ENCODE measurements at places on chromosomes 2 and 18.

DNA sequence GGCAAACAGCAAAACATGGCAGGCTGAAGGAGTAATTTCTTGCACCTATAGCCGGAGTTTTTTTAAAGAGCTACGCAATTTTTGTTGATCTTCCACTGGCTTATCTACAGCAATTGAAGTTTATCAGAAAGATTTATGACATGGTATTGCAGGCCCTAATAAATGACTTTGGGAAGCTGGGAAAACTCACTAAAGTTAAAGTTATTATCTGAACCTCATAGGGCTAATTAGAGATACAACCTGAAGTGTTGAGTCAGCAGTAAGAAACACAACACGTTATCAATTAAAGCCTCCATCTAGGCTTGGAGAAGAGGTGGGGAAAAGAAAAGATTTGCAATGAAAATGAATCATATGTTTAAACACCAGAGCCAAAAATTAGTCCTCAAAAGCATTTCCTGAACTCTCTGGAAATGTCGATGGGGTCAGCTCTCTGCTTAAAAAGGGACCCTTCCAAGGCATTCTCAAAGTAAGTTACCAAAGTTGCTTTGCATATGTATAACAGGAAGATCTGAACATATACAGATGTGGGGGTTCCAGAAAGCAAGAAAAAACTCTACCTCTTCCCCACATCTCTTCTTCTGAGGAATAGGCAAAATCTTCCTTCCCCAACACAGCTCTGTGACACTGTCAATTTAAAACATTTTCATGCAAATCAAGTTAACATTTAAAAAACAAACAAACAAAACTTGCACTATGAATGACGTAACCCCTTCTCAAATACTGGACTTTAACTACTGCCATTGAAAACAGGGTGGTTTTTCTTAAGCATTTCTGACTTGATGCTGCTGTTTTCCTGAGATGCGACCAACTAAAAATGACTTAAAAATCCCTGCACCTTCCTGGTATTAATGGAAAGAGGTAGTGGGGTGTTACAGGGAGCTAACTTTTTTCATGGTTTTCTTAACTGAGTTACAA, 915.6 kb downstream of the NRXN1 start:
- DNase-seq: no peak

DNA sequence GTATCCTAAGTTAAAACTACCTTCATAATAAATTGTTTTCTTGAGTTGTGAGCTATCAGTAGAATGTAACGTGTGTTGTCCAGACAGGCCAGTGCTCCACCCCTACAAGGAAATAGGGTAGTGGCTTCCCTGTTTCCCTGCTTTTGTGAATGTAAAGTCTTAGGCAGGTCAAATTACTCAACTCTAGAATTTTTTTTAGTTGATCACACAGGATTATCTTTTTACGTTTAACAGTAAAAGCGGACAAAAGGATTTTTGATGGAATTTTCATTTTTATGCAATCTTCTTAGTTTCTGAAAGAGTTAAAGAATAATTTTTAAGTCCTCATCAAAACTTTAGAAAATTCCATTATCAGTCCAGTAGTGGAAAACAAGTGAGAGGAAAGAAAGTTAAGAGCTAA, 38.2 kb downstream of the GPD2 start:
- DNase-seq: no peak

- no peak for DNase-seq
Observed at GRCh38 chr2:27863146-27863545, 27.0 kb downstream of the RBKS start.

- no peak for DNase-seq
Observed at GRCh38 chr18:55665506-55665905, 77.5 kb upstream of the TCF4 start.

DNA sequence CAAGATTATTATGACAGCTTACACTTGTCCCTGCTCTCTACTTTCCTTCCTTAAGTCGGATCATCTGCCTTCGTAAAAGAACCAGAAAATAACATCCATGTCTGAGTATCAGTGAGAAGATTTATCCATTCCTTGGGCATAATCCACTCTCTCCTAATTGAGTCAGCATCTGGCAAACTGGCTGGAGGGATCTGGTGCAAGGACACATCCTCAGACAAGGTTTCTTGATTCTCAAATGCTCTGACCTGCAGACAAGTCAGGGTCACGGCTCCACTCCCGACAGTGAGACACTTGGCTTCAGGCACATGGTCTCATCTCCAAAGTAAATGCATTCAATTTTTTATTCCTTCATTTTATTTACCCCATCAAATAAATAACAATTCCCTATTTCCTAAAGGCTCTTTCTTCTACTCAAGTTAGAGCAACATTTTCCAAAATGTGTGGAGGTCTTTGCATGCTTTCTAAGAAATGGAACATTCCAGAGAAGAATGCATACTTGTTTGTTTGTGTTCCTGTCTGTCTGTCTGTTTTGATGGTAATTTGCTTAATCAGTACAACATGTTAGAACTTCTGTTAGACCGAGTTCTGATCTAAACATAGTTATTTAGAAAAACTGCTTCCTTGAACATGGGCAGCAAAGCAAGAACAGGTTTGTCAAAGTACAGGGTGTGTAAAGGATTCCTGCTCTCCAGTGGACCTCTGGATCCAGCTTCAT, 246.9 kb downstream of the IRS1 start:
- DNase-seq: no peak

GRCh38 chr2:119697290-119698020, 18.5 kb downstream of the TMEM177 start:
- DNase-seq: no peak

DNA sequence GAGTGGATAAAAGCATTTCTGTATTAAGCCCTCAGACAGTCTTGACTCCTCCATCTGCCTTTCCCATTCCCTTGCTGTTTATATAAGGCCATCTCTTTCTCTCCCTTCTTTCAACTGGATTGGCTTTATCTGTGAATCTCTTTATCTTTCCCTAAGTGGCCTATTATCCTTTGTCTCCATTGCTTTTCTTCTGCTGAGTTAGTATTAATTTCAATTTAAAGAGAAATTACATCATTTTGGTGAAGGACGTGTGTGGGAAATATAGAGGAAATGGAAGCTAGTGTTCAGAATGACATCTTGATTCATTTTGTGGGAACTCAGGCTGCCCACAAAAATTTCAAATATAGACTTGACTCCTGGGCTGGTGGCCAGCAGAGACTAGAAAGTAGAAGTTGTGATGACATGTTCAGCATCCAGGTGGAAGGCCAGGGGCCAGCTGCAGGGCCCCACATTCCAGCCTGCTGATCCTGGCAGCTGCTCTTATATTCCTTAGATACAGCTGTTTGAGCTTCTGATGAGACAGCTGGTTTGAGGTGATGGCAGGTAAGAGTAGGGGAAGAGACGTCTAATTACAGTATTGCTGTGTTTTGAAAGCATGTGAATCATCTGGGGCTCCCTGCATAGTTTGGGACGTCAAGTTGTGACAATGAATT, 52.3 kb downstream of the DIS3L2 start:
- DNase-seq: no peak

DNA sequence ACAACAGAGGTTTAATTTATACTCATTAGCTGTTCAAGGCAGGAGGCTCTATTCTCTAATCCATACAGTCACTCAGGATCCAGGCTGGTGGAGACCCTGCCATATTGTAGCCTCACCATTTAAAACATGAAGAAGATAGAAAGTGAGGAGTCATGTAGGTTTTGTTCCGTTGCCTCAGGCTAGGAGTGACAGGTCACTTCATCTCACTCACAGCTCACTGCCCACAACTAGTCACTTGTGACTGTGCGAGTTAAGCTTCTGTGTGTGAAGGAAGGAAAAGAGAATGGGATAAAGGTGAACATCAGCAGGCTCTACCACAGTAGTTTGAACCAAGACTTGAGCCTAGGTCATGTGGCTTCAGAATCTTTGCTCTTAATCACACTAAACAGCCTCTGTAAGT, 9.0 kb upstream of the IGFBP2 start:
- DNase-seq: no peak

DNA sequence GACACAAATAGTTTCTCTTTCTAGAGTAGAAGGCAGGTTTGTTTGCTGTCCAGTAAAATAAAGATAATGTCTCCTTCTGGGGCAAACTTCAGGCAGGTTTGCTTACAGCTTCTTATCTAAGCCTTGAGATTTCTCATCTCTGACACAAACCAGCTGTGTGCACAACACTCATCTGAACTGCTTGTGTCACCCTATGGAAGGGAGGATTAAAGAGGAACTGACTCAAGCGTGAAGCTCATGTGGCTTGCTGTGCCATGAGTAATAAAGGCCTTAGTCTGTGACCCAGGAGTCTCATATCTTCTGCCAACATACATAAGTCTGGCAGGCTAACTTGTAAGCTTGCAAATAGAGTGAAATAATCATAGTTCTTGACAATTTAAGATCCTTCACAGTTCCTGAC, 24.2 kb upstream of the CPO start:
- no peak for DNase-seq

GRCh38 chr2:129379411-129379810, 600.1 kb upstream of the RAB6C start:
- DNase-seq: no peak

- DNase-seq: no peak
Observed at GRCh38 chr2:98240786-98241398, 105.4 kb upstream of the CNGA3 start.

- no peak for DNase-seq
Observed at GRCh38 chr2:47221039-47221438, 65.9 kb upstream of the STPG4 start.

- no peak for DNase-seq
Observed at GRCh38 chr2:82857967-82858366, 1601.1 kb downstream of the SUCLG1 start.

DNA sequence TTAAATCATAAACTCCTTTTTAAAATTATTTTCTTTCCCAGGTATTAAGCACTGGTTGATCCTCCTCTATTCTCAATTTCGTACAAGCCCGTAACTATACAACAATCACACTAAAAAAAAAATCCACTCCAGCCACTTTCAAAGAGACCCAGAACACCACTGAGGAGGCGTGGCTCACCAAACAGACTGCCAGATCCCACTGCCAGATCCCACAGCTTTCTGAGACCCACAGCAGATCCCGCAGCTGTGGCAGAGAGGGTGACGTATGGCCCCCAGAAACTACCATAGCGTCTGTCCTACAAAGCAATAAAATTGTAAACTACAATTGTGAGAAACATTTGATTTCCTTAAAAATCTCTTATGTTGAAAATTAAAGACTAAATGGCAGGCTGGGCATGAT, 230.7 kb upstream of the PXDN start:
- DNase-seq: no peak

DNA sequence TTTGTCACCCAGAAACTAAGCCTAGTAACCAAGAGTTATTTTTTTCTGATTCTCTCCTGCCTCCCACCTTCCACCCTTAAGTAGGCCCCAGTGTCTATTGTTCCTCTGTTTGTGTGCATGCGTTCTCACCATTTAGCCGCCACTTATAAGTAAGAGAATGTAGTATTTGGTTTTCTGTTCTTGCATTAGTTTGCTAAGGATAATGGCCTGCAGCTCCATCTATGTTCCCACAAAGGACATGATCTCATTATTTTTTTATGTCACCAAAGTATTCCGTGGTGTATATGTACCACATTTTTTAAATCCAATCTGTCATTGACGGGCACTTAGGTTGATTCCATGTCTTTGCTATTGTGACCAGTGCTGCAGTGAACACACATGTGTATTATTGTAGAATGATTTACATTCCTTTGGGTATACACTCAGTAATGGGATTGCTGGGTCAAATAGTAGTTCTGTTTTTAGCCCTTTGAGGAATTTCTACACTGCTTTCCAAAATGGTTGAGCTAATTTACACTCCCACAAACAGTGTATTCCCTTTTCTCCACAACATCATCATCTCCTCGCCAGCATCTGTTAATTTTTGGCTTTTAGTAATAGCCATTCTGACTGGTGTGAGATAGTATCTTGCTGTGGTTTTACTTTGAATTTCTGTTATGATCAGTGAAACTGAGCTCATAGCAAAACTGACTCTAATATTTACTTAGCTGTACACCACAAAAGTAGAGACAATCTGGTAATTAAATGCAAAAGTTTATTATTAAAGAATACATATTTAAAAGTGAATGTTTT, 660.1 kb upstream of the SLC8A1 start:
- DNase-seq: no peak

DNA sequence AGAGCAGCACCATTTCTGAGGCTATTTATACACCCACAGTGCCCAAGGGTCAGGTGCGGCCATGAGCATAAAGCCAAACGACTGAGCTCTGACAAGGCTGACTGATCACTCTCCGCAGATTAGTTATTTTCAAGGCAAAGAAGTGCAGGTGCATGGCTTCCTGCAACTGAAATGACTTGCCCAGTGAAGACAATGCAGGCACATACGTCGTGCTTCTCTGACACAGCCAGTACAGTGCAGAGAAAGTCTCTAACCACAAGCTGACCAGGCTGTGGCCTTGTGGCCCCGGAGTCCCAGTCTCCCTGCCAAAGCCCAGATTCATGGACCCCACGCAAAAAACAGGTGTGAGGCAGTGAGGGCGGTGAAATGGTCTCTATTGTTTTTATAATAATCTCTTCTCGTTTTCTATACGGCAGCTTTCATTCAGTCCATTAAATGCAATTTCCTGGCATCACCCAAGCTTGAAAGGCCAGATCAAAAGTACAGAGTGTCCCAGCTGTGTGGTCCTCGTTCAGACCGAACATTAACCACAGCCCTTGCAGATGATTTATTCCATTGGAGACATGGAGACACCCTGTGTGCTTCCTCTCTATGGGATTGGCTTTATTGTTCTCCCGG, 447.0 kb upstream of the ID2 start:
- DNase-seq: no peak

DNA sequence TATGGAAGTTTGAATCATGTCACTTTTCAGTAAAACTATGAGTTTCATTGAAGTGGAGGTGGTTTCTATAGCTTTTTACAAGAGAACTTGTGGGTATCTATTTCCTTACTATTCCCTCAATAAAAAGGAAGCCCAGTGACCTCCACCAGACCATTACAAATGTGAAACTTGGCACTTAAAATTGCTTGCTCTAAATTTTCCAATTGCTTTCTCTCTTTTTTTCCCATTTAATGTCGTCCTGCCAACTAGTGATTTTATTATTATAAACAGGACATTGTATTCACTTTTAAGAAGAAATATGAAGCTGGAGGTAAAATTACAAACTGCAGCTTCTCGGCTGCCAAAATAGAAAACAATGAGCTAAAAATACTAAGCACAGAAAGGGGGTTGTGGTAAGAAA, 208.2 kb upstream of the ALPP start:
- DNase-seq: no peak

DNA sequence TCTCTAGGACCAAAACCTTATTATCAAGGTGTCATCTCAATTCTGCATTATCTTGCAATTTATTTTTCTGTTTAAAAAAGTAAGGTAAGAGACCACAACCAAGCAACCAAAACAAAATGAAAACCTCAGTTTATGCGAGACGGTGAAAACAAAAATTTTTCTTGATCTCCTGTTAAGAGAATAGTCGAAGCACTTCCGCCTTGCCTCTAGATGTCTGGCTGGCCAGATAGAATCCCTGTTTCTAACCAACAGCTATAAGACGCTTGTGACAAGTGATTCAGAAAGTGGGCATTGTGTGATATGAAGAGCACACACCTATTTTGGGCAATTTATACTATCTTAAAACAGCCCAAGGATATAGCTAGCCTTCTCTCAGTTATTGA, 51.2 kb downstream of the MGAT5 start:
- DNase-seq: no peak
